NCI-H748 treated with DMSO at 0.1 percent for 48 hours (cell line): ENCODE measurements at places on chromosomes 16 and 17.

DNA sequence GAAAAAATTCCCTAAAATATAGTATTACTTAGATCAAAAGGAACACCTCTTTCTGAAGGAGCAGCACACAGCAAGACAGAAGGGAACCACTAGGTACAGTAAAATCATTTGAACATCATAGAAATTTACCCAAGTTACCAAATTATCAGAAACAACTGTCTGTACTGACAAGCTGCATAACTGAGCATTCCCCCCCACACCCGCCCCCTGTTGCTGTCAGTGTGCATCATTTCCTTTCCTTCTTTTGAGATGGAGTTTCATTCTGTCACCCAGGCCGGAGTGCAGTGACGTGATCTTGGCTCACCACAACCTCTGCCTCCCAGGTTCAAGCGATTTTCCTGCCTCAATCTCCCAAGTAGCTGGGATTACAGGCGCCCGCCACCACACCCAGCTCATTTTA, 120.7 kb downstream of the TRIM37 start:
- no peak for DNase-seq

- DNase-seq = no peak
These were observed 39.3 kb downstream of the CIBAR2 start for GRCh38 chr16:85072947-85073346.

DNA sequence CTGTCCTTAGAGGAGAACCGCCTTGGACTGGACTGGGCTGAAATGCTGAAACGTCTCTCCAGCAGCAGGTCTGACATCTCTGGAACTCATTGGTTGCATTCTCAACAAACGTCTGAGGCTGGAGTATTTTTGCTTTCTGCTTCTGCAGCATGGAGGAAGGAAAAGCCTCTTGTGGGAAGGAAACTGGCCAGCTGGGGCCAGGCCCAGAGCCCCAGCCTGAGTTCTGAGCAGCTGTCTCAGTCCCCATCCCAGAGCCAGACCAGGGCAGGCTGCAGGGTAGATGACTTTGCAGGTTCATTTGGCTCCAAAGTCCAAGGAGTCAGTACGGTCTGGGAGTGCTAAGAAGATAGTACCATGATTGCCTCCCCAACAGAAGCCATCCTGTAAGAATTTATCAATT, 18.3 kb downstream of the TEKT3 start:
- DNase-seq = no peak

GRCh38 chr16:54706406-54706805, 224.3 kb upstream of the IRX5 start:
- no peak for DNase-seq

- DNase-seq = no peak
These were observed 59.5 kb downstream of the CDYL2 start for GRCh38 chr16:80744856-80745255.
